ENCODE measurements at places on chromosomes 3 and 15.

DNA sequence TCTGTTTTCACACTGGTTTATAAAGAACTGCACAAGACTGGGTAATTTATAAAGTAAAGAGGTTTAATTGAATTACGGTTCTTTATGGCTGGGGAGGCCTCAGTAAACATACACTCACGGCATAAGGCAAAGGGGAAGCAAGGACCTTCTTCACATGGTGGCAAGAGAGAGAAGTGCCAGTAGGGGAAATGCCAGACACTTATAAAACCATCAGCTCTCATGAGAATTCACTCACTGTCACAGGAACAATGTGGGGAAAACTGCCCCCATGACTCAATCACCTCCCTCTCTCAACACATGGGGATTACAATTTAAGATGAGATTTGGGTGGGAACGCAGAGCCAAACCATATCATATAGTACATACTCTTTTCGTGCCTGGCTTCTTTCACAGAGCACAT is 42.4 kb downstream of the MAP2K1 start:
- no peak for DNase-seq

DNA sequence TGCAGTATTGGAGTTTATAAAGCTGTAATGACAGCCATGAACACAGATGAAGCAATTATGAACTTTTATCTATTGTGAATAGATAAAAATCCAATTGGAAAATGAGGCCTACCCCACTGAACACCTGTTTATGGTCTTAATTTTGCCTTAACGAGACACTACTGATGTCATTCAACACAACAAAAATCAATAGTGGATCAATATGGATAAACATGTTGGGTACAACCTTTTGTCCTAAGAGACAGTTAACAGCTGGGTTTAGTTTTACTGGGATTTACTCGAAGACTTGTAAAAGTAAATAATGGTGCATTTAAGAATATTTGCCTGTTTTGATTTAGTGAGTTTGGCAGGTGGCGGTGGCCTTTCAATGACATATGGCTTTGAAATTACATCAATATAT is 217.8 kb downstream of the NR1D2 start:
- DNase-seq, result no peak

DNA sequence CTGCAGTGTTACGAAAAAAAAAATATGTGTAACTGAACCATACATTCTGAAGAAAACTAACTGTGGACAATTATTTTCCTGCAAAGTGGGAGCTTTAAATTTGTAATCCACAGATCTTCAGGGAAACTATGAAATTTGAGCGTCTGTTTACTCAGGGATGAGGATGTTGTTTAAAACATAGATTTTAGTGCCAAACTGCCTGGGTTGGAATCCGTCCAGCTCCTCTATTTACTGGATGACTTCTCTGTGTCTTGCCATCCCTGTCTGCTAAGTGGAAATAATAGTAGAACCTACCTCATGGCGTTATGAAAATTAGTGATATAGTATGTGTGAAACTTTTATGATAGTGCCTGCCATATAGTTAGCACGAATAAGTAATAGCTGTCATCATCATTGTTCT is 666.5 kb downstream of the SQOR start:
- DNase-seq, result no peak

DNA sequence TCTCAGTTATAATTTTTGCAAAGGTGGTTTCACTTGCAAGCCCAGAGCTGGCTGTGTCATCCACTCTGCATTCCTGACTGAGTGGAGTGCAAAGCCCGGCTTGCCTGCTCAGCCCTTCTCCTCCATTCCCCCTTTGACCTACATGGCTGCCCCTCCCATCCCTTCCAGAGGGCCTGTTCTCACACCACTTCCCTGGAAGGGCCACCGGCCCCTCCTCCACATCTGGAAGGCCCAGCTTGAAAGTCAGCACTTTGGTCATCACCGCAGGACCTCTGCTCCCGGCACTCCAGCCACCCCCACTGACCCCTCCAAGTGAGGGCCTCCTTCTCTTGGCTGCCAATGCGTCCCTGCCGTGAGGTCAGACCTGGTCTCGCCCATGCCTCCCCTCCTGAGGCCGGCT is 74.1 kb upstream of the RNF7 start:
- DNase-seq, result no peak

- DNase-seq, result no peak
These were observed 52.4 kb downstream of the TRPM1 start for GRCh38 chr15:31049111-31049510.

- no peak for DNase-seq
These were observed 80.7 kb upstream of the GSK3B start for GRCh38 chr3:120174811-120175539.

DNA sequence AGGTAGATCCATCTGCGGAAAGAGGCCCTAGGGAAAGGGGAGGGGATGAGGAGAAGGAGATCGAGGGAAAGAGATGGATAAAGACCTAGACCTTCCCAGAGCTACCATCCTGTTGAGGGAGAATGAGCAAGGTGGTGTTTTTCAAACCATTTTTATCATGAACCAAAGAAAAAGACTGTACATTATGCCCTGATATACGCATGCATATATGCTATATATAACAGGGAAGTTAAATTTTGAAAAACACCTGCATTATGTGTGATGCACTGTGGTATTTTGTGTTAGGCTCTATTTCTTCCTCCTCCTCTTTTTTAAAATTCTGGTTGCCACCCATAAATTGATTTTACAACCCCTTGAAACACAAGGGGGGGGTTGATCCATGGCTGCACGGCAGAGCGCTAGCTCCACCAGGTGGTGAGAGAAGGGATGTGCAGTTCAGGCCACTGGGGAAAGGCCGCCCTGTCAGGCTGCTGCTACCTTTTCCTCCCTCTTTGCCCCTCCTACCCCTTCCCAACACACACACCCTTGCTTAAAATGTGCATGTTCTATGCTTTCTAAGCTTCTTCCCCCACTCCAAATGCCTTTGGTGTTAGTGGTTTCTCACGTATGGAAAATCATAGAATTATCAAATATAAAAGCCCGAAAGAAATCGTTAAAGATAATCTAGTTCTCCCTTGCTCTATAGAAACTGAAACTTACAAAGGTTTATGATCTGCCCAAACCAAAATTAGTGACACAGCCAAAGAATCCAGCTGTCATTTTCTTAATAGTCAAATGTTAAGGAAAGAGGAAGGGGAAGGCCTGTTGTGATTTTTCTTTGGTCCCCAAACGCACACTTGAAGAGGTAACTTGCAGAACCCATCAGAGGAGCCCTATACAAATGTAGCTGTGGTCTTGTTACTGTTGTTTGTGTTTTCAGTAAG is 262.0 kb upstream of the UMPS start:
- peak; percentile 55 for DNase-seq

GRCh38 chr3:112390783-112391641 is 58.1 kb downstream of the CD200 start:
- peak; percentile 81 for DNase-seq

DNA sequence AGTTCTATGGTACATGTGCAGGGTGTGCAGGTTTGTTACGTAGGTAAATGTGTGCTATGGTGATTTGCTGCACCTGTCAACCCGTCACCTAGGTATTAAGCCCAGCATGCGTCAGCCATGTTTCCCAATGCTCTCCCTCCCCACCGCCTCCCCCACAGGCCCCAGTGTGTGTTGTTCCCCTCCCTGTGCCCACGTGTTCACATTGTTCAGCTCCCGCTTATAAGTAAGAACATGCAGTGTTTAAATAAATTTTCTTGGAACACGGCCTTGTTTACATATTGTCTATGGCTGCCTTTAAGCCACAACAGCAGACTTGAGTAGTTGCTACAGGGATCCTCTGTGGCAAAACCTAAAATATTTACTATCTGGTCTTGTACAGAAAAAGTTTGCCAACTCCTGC is 41.3 kb upstream of the CORO2B start:
- DNase-seq, result no peak

DNA sequence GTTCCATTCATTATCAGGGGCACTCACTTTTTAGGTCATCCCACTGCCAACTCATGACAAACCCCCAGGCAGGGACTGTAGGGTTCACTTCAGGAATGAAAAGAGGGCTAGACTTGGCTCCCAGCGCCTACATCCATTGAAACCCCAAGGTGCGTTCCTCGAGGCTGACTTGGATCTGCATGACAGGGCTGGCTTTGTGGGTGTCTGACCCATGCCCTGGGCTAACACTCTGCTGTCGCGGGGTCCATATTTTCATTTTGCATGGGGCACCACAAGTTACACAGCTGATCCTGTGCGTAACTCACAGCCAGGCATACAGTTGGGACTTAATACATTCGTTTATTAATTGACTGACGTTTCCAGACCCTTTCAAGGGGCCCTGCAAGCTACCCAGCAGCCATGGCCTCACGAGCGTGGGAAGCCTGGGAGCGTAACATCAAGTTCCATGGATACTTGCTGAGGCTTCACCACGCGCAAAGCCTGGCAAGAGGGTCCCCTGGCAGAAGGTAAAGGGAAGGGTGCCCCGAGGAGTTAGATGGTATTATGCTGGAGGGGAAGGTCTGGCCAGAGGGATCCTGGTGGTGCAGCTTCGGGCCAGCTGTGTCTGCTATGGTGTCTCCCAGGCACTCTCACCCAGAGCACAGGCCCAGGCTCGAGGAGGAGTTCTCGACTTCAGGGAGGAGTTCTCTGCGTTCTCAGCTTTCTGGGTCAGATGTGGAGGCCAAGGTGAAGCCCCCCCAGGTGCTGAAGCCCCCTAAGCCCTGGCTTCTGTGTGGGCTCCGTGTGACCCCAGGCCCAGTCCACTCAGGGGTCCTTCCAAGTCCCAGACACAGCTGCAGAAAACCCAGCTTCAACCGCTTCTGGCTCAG is 85.4 kb downstream of the ADAMTS17 start:
- no peak for DNase-seq

GRCh38 chr3:165195241-165195639 is 944 bp downstream of the SLITRK3 start:
- no peak for DNase-seq

DNA sequence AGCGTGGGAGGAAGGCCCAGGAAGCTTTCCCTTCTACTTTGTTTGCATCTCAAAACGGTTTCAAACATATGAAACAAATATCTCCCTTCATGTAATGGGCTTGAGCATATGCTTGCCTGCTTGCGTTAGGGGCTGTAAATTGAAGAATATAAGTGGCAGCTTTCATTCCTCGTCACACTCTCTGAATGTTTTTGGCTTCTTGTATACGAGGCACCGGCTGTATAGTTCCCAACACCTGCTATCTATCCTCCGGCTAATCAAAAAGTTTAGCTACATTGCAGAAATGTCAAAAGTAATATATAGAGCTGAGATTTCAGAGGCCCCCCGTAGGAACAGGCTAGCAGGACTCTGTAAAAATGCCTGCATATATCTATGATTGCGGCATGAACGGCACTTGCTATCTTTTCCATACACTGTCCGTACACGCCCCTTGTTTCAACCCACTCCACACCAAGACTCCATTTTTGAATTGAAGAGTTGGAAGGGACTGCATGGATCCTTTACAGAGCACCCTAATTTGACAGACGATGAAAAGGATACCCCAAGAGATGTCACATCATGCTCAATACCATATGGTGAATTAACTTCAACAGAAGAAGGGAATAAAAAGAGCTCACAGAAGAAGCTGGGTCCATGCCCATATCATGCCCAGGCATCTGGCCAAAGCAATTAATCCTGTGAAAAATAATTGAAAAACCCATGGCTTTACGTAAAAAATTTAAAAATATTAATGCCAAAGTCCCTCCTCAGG is 2.5 kb downstream of the MASP1 start:
- no peak for DNase-seq

DNA sequence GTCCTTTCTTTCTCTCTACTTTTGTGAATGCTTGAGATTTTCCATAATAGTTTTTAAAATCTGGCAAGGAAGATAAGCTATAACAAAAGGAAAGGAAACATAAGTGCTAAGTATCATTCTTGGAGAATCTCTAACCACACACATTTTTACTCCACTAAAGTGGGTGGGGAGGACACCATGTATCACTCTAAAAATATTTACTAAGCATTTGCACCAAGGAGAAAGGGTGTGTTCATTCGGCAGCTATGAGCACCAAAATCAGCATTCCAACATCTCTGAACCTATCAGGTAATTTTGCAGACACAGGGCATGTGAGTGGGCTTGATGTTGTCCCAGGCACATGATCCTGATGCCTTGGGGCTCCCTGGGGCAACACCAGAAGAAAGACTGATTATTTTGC is 5.5 kb downstream of the B4GALT4 start:
- DNase-seq, result peak; percentile 60

DNA sequence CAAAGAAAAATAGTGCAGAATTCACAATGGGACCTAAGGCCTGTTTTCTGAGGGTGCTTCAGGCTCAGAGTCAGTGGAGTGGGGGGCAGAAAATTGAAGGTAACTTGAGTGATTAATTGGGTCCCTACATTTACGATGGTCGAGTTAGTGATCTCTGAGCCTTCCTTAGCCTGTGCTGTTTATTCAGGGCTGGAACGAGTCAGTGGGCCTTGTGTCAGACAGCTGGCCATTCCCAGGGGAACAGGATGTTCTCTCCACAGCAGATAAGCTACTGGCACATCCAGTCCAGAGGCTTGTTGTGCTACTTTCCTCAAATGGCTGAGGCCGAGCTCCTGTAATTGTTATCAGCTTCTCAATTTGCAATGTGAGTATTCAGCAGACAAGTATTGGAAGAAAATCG is 29.2 kb upstream of the CNTN3 start:
- peak; percentile 24 for DNase-seq

DNA sequence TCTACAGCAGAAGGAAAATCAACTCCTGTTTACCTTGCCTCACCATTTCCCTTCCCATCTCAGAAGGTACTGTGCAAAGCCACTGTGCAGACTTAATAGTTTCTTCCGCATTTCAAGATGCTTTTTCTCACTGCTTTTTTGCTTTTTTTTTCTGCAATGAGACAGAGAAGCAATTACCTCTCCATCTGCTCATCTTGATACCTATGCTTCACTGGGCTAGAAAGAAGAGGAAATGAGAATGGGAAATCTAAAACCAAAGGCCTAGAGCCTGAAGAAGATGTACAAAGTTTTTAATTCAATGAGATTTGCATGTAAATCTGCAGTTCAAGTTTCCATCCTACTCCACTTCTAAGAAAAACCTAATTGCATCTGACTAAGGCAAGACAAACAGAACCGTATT is 238.1 kb upstream of the SETMAR start:
- DNase-seq, result no peak

DNA sequence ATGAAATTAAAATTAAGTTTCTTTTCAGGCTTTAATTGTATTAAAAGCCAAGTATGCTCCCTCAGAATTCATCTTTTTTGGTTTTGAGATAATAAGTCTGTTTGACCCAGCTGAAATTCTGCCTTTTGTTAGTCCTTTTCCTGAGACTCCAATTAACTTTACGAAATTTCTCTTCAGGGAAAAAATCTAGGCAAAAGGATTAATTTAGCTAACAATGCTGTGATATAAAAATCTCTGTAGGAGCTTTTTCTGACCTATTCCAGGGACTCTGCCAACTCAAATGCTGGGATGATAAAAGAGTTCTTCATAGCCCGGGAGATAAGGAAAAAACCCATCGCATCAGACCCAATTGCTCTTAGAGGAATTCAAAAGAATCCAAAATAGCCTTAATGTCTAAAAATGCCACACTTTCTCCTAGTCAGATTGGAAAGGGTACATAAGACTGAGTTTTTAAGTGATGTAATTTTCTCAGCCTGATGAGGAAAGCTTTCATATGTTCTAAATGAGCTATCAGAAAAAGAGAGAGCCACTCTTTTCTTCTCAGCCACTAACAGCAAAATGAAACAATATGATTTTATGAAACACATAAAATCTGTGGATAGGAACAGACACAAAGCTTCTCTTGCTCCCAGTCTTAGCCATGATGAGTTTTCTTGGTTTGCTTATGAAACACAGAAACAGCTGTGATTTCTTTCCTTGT is 405.1 kb downstream of the ROBO1 start:
- DNase-seq, result peak; percentile 6

GRCh38 chr3:64109438-64109837 is 86.1 kb upstream of the PSMD6 start:
- DNase-seq, result peak; percentile 63

All from myocyte (in vitro differentiated cells).